ENCODE measurements at places on chromosomes 1 and 21.

GRCh38 chr1:39261712-39262221 is 57.3 kb downstream of the MACF1 start:
- peak; percentile 49 for DNase-seq

GRCh38 chr1:15153842-15154479 is 414 bp downstream of the TMEM51 start:
- peak; percentile 49 for DNase-seq

DNA sequence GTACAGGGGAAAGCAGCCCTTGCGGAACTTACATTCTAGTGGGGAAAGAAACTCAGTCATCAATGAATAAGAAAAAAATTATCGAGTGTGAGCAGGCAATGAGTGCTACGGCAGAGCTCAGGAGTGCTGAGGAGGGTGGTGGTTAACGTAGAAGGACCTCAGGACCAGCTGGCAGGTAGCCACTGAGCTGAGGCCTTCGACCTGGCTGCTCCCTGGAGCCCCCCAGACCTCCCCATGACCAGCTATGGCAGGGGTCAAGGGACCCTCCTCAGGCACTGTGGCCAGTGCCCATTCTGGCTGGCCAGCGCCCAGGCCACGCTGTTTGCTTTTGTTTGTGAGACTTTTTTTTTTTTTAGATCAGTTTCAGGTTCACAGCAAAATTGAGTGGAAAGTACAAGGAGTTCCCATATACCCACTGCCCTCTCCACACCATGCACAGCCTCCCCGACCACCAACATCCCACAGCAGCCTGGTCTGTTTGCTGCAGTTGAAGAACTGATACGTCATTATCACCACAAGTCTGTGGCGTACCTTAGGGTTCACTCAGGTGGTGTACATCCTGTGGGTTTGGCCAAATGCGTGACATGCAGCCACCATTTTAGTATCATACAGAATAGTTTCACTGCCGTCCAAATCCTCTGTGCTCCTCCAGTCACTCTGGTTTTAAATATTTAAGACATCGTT is 11.8 kb upstream of the TTC22 start:
- no peak for DNase-seq

- DNase-seq = peak; percentile 83
Measured at GRCh38 chr21:46065215-46065913, 32.5 kb upstream of the COL6A2 start.

DNA sequence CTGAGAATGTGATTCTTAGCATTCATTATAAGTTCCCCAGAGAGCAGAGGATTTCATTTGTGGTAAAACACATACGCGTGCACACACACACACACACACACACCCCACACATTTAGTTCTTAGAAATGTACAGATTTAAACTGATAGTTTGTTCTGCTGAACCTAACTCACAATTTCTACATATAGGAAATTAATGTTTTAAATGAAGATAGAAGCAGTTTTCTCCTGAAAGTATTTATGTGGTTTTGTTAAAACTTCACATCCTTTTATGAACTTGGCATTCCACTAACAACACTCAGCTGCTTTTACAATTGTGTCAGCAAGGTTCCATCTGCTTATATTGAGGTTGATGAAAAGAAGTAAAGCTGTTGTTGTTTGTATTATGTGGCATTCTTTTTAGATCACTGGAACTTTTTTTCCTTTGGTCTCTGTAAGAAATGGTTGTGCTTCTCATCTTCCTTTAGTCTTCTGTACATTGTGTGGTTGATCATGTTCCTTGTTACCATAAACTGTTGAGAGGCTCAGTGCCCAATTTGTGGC is 41.6 kb downstream of the AK4 start:
- DNase-seq = peak; percentile 17

DNA sequence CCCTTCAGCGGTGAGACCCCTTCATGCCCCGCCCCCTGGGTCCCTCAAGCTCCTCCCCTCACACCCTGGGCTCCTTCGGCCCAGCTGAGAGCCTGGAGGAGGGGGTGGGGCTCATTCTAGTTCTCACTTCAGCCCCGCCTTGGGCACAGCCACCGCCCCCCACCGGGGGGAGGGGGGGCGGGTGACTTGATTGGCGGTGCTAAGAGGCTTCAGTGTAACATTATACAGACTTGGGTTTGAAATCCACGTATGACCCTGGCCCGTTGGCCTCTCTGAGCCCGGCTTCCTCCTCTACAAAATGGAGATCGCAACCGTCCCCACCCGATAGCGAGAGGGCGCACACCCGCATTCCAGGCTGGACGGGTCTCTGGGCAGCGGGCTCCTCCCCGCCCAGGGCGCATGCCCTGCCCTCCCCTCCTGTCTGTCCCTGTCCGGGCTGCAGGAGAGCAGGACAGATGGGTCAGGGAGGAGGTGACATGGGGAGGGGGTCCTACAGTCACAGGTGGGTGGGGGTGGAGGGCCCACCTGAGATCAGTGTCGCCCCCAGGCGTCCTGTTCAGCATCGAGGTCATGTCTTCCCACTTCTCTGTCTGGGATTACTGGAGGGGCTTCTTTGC is 5.1 kb downstream of the CLCNKB start:
- DNase-seq = no peak

GRCh38 chr1:40861224-40862003 is 749 bp downstream of the CITED4 start:
- peak; percentile 51 for DNase-seq

- DNase-seq = no peak
Measured at GRCh38 chr1:117596023-117596720, 9.7 kb upstream of the TENT5C start.

GRCh38 chr1:154129391-154129970 is 25.4 kb downstream of the NUP210L start:
- peak; percentile 22 for DNase-seq

GRCh38 chr21:37546949-37547614 is 180.5 kb downstream of the DYRK1A start:
- peak; percentile 17 for DNase-seq

DNA sequence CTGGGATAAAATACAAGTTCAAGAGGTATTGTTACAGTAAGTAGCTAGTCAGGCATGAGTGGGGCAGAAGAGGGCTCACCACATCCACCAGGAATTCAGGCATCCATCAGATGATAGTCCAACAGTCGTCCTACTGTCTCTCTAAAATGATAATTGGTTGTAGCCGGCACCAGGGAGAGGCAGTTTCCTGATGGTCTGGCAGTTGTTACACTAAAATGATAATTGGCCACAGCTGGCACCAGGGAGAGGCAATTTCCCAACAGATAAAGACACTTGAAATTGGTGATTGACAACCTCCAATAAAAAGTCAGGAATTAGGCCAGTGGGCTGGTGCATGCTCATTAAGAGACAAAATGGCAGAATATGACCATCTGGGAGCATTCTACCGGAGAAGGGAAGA is 545.8 kb downstream of the AMY1C start:
- DNase-seq = no peak

DNA sequence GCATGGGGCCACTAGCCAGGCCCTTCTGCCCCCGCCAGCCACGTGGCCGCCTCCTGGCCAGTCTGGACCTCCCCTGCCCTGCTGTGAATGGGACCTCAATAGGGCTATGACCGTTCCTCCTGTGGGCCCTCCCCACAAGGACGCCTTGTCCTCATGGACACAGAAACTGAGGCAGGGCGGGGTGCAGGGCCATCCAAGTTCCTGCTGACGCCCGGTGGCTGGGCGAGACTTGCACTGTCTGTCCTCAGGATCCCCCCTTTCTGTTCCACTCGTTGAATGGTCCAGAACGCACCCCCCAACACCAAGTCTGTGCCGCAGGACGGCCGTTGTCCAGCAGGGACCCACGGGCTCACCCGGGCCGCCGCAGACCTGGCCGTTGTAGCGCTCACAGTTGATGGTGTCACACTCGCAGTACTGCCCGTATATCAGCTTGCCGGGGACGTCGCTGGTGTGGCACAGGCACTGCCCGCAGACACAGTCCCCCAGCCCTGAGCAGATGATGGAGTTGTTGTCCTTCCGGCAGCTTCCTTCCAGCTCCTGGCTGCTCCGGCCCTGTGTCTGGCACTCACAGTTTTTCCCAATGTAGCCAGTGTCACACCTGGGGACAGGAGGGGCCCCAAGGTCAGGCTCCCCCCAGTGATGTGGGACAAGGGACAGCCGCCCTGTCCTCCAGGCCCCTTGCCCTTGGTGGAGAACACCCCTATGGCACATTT is 16.3 kb upstream of the PTTG1IP start:
- no peak for DNase-seq

DNA sequence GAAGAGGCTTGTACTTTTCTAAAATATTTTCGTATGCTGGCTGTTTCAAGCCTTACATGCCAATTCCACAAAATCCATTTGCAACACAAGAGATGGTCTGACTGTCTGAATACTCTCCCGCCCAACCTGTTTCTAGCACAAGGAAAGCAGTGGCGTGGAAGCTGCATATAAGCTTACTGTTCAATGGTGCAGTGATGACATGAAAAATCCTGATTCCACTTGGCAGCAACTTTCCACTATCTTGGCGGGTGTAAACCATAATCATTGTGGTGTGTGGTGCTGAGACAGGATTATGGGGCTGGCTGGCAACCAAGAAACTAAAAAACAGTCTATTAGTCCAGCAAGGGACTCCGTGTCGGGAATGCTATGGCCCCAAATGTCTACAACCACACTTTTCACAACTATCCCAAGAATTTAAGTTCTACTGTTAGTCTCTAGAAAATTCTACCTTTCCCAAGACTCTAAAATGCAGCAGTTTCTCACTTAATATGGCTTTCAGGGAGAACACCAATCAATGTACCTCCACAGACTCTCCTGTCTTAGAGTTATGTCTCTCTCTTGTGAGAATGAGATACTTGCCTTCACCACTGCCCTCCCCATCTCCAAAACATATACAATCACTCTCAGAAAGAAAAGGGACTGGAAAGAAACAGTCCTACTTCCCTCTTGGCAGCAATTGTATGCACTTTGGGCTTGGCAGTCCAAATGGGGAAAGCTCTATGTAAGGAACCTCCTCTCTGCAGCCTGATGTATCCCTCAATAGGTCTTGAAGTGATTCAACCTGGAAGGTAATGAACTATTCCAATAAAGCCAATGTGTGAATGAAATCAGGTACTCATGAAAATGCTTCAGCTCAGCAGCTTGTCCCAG is 9.5 kb downstream of the COLGALT2 start:
- no peak for DNase-seq

- DNase-seq = peak; percentile 30
Measured at GRCh38 chr1:205355075-205355453, 1.7 kb downstream of the KLHDC8A start.

DNA sequence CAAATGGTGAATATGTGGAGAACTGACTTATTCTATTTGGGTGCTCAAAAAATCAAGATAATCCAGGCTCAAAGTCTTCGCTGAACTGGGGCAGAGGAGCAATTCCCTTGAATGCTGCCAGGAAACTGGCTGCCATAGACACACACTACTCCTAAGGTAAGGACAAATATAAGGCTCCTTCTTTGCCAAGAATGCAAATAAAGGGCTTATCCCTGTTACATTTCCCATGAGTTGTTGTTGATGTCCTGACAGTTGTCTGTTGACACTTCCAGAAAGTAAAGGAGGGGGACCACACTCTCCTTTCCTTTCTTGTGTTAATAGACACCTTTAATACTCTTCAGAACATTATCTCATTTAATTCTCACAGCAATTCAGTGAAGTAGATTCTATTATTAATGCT is 212.2 kb upstream of the PTBP2 start:
- DNase-seq = no peak

DNA sequence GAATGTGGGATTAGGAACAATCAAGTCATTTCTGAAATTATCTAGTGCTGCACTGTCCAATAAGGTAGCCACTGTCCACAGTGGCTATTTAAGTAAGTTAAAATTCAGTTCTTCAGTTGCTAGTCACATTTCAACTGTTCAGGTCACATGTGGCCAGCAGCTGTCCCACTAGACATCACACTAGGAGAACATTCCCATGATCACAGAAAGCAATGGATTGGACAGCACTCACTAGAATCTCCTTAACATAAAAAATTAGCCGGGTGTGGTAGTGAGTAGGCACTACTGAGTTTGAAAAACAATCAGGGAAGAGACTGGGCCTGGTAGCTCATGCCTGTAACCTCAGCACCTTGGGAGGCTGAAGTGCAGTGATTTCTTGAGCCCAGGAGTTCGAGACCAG is 33.6 kb downstream of the NUP133 start:
- DNase-seq = peak; percentile 7

DNA sequence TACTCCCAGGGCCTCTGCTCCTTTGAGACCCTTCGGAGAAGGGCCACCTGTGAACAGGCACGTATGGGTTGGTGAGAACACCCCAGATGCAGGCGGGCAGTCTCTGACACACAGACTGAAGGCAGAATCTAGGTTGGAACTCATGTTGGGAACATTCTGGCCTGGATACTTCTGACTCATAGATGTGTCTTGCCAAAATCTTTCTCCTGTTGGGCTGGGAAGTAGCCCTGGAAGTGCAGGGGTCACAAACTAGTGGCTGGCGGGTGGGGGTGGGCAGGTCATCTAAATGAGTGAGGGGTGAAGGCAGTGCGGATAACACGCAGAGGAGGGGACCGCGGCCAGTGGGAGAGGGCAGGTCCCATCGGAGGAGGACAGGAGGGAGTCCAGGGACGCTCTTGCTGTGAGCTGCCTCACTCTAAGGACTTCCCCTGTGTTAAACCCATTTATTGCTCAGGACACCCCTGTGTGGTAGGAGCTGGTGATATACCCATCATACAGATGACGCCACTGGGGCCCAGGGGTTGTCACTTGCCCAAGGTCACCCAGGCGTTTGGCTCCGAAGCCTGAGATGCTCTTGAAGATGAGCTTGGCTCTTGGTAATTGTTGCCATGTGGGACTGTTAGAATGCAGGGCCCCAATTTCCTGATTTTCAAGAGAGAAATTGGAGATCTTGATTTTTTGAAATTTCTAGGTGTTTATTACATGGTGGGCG is 181.0 kb downstream of the PTPRU start:
- DNase-seq = peak; percentile 88
